Activated T-helper 9 cell treated with anti-CD3 and anti-CD28 coated beads, Interleukin-2, amount 50 U/mL, for 16 hours (primary cell): ENCODE measurements at places on chromosomes 2 and 18.

- DNase-seq, result no peak
Observed at GRCh38 chr2:121005453-121005852, 269.8 kb downstream of the GLI2 start.

- no peak for DNase-seq
Observed at GRCh38 chr18:69021211-69021805, 223.4 kb downstream of the CCDC102B start.

DNA sequence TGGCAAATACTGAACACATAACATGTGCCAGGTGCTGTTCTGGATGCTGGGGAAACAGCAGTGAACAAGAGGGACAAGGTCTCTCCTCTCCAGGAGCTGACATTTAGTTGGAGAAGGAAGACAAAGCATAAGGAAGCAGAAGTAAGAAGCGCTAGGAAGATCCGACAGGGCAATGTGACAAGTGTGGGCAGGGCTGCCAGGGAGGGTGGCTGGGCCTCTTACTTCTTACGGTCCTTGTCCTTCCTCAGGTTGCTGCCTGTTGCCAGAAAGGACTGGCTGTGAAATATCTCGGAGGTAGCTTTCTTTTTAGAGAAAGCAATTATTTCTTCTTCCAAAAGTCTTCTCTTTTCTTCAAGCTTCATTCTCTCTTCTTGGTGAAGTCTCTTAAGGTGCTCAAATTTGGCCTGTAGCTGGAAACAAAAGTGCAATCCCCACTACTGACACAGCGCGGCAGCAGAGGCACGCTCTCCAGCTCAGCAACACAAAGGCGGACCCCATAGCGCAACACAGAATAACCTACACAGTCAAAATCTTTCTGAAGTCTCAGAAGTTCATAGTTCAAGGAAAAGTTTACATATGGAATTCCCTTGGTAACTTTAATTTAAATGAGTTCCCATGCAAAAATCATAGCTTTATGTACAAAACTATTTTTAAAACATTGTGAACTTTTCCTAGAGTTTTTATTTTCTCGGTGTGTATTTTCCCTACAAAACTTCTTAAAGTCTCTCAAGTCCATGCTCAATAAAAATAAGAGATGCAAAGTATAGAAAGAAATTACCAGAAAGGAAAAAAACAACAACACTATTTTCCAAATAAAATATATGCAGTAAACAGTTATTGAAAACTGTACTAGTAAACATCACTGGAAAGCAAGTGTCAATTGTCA is 67.7 kb downstream of the SEPTIN10 start:
- no peak for DNase-seq

- no peak for DNase-seq
Observed at GRCh38 chr2:57855212-57855611, 191.4 kb upstream of the VRK2 start.

GRCh38 chr18:24959051-24959476 is 392.9 kb downstream of the ZNF521 start:
- DNase-seq, result no peak

GRCh38 chr2:241224018-241224850 is 35.8 kb downstream of the ANO7 start:
- DNase-seq, result no peak

DNA sequence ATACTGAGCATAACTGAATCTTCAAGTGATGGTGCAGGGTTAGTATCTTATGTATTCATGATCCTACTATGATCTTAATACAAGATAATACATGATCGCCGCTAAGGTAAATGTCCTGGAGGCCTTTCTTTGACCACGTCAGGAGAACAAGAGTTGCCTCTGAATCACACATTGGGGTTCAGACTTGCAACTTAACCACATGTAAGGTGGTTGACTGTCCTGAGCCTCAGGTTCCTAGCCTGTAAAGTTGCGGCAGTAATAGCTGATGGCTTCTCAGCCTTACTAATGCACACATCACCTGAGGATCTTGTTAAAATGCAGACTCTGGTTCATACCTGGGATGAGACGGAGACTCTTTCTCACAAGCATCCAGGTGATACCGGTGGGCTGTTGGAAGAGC is 112.5 kb downstream of the MGAT5 start:
- DNase-seq, result no peak

- DNase-seq, result no peak
Observed at GRCh38 chr2:43762286-43762685, 11.6 kb upstream of the DYNC2LI1 start.

GRCh38 chr2:101706819-101707177 is 9.3 kb downstream of the MAP4K4 start:
- no peak for DNase-seq

DNA sequence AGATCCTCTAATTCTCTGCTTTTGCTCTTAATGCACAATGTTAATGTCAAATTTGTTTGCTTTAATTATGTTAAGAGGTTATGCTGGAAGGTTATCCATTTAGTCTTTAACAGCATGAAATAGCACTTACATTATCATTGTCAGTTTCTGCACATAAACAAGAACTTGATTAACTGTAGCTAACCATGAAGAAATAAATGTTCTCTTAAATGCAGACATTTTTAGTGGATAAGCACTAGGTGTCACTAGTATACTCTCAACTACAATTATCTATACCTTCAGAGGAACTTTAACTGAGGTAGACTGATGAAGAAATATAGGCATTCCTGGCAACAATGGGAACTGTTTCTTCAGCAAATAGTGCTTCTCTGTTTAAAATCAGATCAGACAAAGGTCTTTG is 178.8 kb upstream of the CHST9 start:
- no peak for DNase-seq

DNA sequence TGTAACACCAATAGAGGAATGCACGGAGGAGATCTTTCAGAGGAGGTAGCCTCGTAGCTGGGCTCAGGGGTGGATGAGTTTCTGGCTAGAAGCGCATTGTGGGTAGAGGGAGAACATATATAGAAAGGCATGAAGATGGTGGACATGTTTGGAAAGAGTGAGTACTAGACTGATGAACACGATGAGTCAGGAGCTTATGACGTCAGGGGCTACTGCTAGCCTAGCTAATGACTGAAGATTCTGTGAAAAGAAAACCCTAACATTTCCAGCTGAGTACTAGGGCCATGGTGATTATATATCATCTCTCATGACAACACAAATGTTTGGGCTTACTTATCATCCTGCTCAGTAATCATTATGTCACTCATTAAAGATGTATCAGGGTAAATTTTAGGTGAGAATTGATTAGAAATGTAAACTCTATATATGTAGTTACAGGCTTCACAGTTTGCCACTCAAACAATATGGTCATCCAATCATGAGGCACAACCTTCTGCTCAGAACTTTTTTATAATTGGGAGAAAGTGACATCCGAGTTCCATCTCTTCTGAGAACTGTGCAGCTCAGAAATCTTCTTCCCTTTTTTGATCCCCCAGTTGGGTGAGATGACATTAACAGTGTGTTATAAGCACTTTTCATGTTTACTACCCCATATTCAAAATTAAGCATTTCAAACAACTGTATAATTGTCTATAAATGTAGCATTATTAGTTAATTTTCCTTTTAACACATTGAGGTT is 22.2 kb upstream of the IL1RN start:
- DNase-seq, result peak; percentile 10

GRCh38 chr18:13409026-13409425 is 190.5 kb downstream of the LDLRAD4 start:
- no peak for DNase-seq

- DNase-seq, result no peak
Observed at GRCh38 chr2:69353360-69353759, 33.7 kb downstream of the GFPT1 start.

GRCh38 chr18:31267823-31268481 is 50.0 kb upstream of the DSG1 start:
- no peak for DNase-seq

GRCh38 chr2:102652126-102652525 is 32.8 kb downstream of the SLC9A2 start:
- no peak for DNase-seq

DNA sequence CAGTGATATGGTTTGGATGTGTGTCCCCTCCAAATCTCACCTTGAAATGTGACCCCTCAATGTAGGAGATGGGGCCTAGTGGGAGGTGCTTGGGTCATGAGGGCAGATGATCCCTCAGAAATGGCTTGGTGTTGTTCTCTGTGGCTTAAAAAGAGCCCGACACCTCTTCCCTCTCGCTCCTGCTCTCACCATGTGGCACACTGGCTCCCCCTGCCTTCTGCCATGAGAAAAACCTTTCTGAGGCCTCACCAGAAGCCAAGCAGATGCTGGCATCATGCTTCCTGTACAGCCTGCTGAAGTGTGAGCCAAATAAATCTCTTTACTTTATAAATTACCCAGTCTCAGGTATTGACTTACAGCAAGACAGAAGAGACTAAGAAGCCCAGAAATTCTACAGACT is 357.1 kb downstream of the NRXN1 start:
- no peak for DNase-seq

DNA sequence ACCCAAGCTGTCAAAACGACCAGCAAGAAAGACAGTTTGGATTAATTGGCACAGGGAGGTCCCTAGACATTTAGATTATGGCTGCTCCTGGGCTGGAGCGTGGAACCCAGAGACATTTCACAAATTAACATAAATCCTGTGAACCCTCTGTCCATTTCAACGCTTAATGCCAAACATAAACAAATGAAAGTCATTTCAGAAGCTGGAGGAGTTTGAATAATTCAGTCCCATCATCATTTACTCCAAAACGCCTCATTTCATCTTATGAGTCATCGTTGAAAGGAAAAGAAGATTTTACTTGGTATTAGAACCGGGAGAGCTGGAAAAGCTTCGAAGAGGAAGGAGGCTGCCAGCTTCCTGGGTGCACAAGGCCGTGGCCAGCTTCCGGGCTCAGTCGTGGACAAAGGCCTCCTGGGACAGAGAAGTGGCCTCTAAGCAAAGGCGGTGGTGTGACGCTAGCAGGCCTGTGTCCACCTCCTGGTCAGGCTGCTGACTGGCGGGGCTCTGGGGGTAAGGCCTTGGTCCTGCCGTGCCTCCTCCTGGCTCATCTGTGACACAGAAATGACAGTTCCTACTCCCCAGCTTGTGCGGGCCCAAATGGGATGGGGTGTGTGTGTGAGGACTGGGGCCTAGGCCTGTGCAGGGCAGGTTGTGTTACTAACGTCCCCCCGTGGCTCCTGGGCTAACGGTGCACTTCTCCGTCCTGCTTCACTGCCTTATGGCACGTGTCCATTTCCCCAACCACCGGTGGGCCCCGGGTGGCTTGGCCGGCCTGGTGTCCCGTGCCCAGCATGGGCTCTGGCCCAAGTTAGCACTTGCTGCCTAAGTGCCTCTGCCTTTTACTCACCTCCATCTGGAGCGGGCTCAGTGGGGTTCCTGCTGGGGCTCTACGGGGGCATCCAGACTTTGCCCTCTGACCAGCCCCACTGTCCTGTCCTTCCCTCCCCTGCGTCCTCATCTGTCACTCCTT is 71.6 kb downstream of the RRM2 start:
- DNase-seq, result no peak

GRCh38 chr18:77037567-77037966 is 95.0 kb downstream of the MBP start:
- no peak for DNase-seq

DNA sequence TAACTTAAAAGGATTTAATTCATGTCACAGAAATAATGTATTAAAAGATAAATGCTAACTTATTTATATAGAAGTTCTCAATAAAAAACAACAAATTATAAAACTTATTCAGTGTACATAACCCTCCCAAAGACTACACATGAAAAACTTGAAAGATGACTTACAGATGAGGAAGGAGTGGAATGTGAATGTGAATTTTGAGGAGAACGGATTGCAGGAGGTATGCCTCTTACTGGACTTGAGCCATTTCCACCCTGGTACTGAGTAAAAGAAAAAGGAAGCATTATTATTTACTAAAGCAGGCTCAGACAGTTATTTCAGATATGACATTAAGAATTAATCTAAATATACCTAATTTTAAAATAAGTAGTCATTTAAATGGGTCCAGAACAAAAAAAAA is 104.4 kb downstream of the TLK1 start:
- no peak for DNase-seq

- no peak for DNase-seq
Observed at GRCh38 chr18:45081566-45082181, 401.0 kb downstream of the SETBP1 start.

DNA sequence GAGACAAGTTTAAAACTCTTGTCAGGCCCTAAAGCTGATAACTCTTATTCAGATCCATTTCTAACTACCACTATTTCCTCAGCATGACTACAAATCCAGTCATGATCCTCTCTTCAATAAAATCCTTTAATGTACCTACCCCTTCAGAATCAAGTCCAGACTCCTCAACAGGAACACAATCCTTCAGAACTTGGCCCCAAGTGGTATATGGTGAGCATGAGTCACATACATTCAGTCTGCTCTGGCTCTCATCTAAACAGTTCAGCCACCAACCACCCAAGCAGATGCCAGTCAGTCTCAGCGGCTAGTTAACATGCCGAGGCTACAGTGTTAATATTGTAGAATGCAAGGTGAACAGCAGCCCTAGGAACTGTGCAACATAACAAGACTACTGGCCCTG is 9.7 kb downstream of the LMAN2L start:
- no peak for DNase-seq

DNA sequence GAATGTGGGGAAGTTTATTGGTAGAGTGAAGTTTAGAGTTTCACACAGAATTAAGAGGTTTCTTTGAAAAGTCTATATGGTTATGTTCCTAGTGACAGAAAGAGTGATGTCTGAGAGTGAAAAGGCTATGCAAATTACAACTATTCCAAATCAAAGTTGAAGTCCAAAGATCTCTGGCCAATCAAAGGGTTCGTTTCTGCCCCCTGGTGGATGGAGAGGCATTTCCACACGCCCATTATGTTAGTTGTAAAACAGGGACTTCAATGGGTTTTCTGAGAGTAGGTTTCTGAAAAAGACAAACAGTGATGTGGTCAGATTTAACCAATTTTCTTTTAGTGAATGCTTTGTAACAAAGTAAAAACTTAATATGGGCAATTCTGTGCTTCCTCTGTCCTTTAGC is 441.5 kb upstream of the POU3F3 start:
- DNase-seq, result no peak

DNA sequence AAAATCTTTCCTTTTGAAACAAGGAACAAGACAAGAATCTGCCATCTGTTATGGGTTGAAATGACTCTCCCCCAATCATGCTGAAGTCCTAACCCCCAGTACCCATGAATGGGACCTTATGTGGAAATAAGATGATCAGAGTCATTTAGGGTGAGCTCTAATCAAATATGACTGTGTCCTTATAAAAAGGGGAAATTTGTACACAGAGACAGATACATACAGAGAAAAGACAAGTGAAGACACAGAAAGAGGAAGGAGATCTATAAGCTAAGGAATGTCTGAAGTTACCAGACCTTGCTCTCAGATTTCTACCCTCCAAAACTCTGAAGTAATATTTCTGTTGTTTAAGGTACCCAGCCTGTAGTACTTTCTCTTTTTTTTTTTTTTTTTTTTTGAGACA is 15.7 kb downstream of the TGFBRAP1 start:
- no peak for DNase-seq

GRCh38 chr2:182381225-182381624 is 45.6 kb downstream of the PDE1A start:
- DNase-seq, result no peak

- no peak for DNase-seq
Observed at GRCh38 chr2:196544906-196545433, 94.5 kb upstream of the CCDC150 start.

- no peak for DNase-seq
Observed at GRCh38 chr2:15724235-15724634, 132.6 kb downstream of the DDX1 start.
